Urinary bladder (tissue), 4 donors: ENCODE measurements at places on chromosomes 5 and 9. TPM values are rescaled to one million over a fixed set of nuclear protein-coding genes. Genes with fewer than 3 reads are reported as not detected.

- peak; percentile 17 for DNase-seq
Observed at GRCh38 chr9:135500071-135500524, 384 bp upstream of the MRPS2 start.

DNA sequence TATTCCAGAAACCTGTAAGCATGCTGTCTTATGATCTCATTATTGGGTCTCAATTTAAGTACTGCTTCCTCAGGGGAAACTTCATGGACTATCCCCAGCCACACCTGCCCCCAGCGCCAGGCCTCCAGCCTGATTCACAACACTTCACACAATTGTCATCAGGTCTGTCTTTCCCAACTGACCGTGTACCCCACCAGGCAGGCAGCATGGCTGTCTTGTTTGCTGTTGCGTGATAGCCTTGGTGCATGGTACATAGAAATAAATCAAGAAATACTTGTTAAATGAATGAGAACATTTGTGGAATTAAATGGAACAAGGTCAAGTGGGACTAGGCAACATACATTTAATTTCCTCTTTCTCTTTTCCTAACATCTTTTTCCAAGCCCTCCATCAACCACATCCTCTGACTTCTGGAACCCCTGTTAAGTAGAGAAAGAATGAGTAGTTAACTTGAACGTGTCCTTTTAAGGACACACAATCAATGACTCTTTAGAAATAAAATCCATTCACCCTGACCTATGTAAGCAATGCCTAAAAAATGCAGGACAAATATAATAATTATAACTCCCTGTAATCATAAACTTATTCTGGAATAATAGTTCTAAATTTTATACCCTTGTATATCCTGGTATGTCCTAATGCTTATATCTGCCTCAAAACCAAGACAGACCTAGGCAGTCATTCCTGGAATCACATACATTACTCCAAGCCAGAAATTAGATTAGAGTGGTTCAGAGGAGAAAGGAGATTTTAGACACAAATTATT is 17.2 kb upstream of the THG1L start:
- DNase-seq = no peak

The FGF10 gene
- total RNA-seq = 21.2 TPM

The SPDL1 gene
- 22.5 TPM for total RNA-seq

- no peak for DNase-seq
Observed at GRCh38 chr5:177405805-177406204, 3.6 kb downstream of the F12 start.

- DNase-seq = no peak
Observed at GRCh38 chr9:97706246-97706645, 9.1 kb upstream of the XPA start.

GRCh38 chr9:12849486-12850003 is 74.7 kb downstream of the LURAP1L start:
- no peak for DNase-seq

DNA sequence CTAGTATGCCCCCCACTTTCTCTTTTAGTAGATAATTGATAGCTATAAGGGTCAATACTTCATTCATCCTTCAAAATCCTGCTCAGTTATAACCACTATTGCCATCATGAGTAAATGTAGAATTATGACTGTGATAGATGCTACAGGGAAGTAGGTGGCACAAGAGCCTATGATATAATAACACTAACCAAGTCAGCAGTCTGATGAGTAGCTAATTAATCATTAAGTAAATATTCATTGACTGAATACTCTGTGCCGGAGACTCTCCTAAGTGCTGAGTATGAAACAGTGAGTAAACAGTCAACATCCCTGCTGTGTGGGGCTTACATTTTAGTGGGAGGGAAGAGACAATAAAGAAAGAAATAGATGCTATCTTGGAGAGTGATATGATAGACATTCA is 430.3 kb upstream of the ZNF462 start:
- no peak for DNase-seq

- DNase-seq = no peak
Observed at GRCh38 chr5:143258559-143259253, 144.8 kb downstream of the NR3C1 start.

DNA sequence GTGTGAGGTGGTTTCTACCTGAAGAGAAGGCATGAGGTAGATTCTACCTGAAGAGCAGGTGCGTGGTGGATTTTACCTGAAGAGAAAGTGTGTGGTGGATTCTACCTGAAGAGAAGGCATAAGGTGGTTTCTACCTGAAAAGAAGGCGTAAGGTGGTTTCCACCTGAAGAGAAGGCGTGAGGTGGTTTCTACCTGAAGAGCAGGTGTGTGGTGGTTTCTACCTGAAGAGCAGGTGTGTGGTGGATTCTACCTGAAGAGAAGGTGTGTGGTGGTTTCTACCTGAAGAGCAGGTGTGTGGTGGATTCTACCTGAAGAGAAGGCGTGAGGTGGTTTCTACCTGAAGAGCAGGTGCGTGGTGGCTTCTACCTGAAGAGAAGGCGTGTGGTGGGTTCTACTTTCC is 192.8 kb downstream of the MED10 start:
- DNase-seq = no peak

The GARIN3 gene
- total RNA-seq = not detected

The XPA gene
- total RNA-seq = 26.0 TPM

- DNase-seq = no peak
Observed at GRCh38 chr9:35293376-35293964, 131.7 kb downstream of the UNC13B start.

The FBXO10 gene
- total RNA-seq = 9.5 TPM

The MAMDC4 gene
- 3.0 TPM for total RNA-seq

GRCh38 chr9:124320062-124320973 is 62.6 kb downstream of the NEK6 start:
- no peak for DNase-seq

The MYMK gene
- total RNA-seq = 1.2 TPM

The FBXW2 gene
- total RNA-seq = 48.5 TPM

DNA sequence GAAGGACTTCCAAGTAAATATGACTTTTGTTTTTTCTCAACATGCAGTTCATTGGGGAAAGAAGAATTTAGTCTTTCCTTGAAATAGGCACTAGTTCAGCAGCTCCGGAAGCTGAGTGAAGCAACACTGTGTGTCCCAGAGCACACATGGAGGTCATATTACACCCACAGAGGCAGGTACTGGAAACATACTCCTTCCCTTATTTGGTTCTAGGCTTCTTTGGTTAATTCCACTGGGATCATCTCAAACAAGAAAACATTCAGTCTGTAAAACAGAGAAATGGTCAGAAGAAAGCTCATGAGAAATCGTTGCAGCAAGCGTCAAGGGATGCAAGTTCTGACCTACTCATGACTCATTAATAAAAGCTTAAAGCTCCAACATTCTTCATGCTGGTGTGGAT is 175.1 kb upstream of the PCSK5 start:
- no peak for DNase-seq

The POLR3G gene
- total RNA-seq = 4.0 TPM

DNA sequence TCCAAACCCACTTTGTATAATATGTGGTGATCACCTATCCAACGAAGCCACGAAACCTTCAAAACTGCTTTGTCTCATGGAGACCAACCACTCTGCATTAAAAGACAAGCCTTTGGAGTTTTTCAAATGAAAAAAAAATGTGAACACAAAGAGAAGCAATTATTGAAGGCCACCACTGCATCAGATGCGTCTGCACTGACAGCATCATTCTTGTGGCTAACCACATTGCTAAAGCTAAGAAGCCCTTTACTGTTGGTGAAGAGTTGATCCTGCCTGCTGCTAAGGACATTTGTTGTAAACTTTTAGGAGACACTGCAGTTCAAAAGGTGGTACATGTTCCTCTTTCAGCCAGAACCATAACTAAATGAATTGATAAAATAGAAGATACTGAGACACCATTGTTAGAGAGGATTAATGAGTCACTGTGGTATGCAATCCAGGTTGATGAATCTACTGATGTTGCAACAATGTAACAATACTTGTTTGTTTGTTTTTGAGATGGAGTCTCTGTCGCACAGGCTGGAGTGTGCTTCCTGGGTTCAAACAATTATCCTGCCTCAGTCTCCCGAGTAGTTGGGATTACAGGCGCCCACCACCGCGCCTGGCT is 45.4 kb downstream of the TAF11L14 start:
- no peak for DNase-seq

DNA sequence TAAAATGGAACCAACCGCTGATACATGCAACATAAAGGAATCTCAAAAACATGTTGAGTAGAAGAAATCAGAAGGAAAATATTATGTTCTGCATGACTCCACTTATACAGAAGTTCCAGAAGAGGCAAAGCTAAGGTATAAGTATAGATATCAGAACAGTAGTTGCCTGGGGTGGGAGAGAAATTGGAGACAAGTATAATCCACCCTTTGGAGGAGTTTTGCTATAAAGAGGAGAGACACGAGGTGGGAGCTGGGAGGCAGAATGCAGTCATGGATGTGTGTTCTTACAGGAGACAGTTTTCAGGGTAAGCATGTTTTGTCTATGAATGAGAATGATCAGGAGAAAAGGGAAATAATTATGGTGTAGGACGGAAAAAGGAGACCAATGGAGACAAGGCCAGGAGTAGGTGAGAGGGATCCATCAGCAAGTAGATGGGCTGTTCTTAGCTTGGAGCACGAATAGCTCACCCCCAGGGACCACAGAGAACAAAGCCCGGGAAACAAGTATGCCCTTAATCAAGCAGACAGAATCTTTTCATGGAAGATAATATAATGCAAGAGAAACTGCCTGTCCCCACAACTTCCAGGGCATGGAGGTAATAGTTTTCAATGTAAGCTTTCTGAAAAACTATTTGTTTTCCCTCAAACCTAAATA is 72.2 kb downstream of the MED27 start:
- no peak for DNase-seq
